ENCODE measurements at places on chromosomes 1 and 21.
A peak's percentile ranks its signal among the peaks of the same experiment; 100 is the strongest.

- DNase-seq: no peak
Observed at GRCh38 chr21:35641271-35642016, 418.9 kb downstream of the SETD4 start.

- DNase-seq: no peak
Observed at GRCh38 chr1:234745844-234746797, 136.1 kb upstream of the IRF2BP2 start.

- no peak for DNase-seq
Observed at GRCh38 chr1:213296558-213296957, 245.5 kb downstream of the RPS6KC1 start.

DNA sequence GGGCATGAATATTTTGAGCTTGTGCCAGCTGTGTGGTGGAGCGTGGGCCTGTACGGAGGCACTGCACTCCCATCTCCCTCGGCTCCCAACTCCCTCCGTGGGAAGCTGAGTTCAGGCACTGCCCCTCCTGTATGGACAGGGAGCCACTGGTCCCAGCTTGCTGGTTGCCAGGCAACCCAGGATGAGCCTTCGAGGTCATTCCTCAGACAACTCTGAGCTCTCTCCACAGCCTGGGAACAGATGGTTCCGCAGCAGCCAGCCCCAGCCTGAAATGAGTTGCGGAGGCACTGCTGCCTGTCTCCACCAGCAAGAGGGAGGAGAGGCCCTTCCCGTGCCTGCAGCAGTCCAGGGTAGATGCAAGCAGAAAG is 58.4 kb upstream of the TENT5B start:
- DNase-seq: no peak

GRCh38 chr1:203126151-203126865 is 1.2 kb upstream of the ADORA1 start:
- DNase-seq: no peak

DNA sequence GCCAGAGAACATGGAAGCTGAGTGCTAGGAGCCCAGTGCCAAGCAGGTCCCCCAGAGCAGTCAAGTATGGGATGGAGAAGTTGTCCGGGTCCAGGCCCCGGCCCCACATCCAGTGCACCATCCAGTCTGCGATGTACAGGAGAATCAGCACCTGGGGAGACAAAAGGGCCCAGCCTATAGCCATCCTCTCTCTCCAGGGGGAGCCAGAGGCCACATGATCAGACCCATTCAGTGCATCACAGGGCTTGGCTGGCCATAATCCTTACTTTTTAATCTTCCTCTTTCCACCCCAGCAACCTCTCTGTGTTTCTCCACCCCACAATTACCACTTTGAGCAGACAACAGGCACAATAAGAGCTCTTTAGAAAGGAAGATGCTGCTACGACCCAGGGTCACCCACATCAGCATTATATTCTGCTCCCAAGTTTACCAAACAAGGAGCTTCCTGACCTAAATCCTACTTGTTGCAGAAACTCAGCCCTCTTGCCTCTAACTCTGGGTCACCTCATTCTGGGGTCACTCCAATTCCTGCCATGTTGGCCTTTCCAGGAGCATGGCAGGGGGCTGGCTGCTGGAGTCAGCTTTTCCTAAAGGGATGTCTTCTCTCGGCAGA is 16.4 kb upstream of the RAB29 start:
- peak; percentile 48 for DNase-seq

DNA sequence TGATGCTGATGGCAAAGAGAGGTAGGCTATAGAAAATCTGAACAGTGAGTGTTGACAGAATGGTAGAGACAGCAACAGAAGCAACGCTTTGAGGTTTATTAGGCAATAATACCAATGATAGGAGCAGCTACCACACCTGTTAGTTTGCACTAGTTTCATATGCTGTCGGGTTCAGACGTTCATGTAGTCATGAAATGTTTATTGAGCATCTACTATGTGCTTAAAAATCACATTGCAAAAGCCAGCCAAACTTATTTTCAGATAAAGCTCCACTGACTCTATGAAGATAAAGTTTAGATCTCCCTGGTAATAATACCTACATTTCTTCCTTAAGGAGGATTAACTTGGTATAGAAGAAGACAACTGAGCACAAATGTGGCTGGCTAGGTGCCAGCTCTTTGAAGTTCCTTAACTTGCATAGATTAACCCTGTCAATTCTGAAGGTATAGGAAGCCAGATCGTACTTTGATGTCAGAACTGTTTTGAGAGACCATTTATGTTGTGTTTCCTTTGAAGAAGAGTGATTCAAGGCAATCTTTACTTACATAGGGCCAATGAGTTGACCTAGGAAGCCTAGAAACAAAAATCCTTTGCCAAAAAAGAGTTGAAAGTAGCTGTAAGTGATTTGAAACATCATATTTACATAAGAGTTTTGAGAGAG is 71.5 kb downstream of the DISP1 start:
- no peak for DNase-seq

All from nucleus accumbens (tissue), 56 donors.